ENCODE measurements at places on chromosomes 1 and 21.

GRCh38 chr1:54580856-54581550 is 33.0 kb downstream of the ACOT11 start:
- no peak for DNase-seq

- DNase-seq, result no peak
Observed at GRCh38 chr1:205042911-205043806, at the start of gene CNTN2. Gene CNTN2, plus strand, starts transcription at chr1:205043212. Its CDS starts 9,974 bp downstream, at chr1:205053186.

GRCh38 chr1:74937176-74937575 is 197.0 kb upstream of the LHX8 start:
- DNase-seq, result no peak

GRCh38 chr1:30911059-30911954 is 2.7 kb upstream of the SDC3 start:
- peak; percentile 47 for DNase-seq

DNA sequence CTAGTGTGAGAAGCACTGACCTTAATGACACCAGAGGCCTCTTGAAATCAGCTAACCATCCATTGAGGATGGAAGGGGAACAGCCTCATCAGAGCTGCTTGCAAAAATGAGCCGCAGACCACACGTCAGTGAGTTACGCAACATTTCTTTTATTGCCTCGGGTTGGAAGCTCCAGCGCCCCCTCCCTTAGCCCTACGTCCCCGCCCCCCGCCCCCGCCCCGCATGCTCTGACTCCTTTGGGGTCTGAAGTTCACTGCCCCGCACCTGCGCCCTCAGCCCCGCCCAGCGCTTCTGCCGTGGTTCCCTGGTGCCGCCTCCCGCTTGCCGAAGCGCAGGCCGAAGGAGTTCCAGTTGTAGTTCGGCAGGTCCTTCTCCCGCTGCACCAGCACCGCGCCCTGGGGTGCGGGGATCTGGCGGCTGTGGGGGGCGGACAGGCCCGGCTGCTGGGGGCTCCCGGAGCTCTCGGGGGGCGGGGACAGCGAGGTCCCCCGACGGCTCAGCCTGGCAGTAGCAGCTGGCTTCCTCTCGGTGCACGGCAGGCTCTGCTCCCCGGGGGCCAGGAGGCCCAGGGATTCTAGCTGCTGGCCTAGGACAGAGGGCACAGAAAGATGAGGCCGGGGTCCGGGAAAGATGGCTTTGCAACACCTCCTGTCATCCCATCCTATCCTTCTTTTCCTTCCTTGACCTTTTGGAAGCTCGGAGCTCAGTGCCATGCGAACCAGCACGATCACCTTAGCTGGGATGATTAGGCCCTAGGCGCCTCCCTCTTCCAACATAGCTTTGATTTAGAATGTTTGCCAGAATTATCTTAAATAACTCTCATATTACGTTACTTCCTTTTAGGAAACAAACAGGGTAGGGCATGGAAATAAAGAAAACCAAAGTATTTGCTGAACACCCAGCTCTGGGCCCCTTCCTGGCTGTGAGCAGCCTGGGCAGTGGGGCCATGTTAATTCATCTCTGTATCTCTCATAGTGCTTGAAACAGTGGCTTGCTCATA is 5.8 kb downstream of the KISS1 start:
- DNase-seq, result peak; percentile 41

GRCh38 chr1:57532299-57532698 is 108.4 kb upstream of the DAB1 start:
- DNase-seq, result no peak

GRCh38 chr1:107142140-107142542 is 1.3 kb downstream of the NTNG1 start:
- DNase-seq, result no peak

DNA sequence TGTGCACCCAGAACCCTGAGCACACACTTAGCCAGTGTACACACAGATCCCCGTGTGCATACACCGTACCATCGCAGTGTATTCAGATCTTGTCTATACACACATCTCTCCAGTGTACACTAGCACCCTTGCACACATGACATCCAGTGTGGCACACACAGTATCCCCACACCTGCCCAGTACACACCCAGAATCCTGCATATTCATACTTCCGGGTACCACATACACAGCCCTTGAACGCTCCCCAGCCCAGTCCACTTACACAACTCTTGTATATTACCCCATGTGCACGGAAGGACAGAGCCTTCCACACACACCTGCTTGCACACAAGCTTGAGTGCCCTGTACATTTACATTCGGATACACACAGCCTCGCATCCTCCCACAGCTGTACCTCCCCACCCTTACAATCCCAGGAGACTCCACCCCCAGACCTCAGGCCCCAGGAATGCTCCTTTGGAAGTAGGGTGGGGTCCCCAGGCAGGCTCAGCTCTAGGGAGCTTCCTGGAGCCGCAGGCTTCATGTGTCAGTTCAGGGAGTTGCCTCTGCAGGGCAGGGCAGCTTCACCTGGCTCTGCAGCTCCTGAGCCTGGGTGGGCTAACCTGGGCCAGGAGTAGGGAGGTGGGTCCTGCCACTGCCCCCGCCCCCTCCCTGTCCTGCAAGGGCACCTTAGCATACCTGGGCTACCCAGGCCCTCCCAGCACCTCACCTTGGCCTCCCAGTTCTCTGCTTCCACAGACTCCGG is 46.2 kb downstream of the AHDC1 start:
- no peak for DNase-seq

DNA sequence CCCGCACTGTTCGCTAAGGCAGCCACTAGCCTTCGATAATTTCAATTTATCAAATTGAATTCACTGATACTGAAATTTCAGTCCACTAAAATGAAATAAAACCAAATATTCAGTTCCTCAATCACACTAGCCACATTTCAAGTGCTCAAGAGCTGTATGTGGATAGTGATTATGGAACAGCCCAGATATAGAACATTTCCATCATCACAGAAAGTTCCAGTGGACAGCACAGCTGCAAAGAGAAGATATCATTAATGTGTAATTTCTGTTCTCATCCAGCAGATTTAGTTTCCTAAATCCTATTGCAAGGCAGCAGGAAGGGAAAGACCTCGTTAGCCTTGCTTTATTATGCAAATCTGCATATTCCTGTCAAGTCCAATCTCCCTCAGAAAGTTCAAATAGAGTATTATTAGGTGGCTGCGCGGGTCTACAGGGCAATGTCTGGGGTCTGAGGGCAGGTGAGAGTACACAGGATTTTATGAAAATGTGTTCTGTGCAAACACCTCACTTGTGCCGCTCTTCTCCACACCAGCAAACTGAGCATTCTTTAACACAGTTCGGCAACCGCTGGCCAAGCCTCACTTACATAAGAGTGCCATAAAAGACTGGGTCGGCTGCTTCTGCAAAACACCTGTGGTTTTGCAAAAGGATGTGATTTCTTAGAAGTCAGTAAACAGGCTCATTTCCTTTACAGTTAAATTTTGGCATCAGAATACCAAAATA is 22.4 kb downstream of the CAPZB start:
- DNase-seq, result peak; percentile 58

- DNase-seq, result no peak
Observed at GRCh38 chr1:3678361-3679097, 26.2 kb downstream of the TP73 start.

DNA sequence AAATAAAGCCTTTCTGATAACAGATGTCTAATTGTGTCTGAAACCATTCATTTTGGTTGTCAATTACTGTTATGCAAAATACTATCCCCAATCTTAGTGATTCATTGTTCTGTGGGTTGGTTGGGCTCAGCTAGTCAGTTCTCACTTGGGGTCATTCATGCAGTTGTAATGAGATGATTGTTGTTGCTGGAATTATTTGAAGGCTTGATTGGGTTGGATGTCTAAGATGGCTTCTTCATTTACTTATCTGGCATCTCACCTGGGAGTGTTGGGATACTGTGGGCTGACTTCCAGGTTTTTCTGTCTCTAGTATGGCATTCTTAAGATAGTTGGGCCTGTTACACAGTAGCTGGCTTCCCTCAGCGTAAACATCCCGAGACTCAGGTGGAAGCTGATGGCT is 217.8 kb upstream of the B3GALT2 start:
- DNase-seq, result no peak

DNA sequence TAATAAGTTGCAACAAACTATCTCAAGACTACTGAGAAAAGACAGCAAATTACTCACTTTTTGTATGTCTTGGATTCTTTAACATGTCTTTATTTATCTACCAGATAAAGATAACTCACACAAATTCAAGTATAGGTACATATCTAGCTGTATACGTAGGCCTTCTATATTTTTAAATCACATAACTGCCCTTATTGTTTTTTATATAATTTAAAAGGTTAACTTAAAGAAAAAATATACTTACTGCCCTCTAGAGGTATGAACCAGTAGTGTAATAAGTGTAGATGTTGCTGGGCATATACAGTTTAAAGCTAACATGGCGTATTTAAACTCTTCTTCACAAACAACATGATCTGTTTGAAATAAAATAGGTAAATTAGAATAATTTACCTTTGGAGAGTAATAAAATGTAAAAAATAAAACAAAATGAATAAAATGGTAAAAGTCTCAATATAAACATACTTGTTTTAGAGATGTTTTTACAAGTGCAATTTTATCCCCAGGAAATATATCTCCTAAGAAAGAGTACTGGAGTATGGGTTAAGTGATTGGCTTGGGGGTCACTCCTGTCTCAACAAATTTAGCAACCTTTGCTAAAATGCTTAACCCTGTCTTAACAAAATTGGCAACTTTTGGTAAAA is 235.2 kb downstream of the KCNT2 start:
- no peak for DNase-seq

DNA sequence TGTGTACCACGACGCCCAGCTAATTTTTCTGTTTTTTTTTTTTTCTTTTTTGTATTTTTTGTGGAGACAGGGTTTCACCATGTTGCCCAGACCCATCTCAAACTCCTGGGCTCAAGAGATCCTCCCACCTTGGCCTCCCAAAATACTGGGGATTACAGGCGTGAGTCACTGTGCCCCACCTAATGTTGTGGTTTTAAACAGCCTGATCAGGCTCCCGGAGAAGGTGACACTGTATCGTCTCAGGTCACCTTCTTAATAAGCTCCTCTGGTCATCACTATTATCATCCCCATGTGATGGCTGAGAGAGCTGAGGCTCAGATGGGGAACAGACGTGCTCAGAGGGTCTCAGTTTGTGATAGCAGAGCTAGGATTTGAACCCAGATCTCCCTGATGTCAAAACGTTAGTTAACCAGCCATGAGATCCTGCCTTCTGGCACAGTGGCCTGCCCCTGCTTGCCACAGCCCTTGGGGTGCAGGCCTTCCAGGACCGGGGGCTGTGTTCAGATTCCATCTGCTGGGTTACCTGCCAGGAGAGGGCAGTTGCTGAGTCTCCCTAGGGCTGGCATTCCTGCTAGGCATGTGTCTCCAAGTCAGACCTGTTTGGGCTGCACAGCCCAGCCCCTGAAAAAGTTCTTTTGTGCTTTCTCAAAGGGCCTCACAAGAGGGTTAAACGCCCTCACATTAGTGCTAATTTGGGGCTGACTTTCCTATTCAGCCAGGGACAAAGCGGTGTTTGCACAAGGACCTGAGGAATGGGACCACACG is 32.7 kb upstream of the GRHL3 start:
- no peak for DNase-seq

Data from activated CD8-positive, alpha-beta memory T cell treated with anti-CD3 and anti-CD28 coated beads, Interleukin-2, amount 50 U/mL, for 4 hours (primary cell).